ENCODE measurements at places on chromosomes 4 and X.
A peak's percentile ranks its signal among the peaks of the same experiment; 100 is the strongest.

DNA sequence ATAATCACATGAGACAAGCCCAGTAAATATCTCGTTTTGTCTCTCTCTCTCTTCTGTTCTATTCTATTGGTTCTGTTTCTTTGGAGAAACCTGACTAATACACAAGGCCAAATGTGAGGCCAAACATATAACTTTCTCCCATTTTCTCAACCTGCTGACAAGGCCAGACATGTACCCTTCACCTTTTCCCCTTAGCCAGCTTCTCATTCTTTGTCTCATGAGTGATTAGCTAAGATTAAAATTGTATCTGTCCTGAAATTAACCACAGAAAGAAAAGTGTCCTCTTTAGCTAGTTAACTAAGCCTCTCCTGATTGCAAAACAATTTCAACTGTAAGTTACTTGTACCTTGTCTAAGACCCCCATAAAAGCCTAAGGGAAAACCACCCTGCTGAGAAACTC, 18.5 kb upstream of the ADGRA3 start:
- no peak for DNase-seq

GRCh38 chr4:77043507-77044136, 32.2 kb downstream of the CCNI start:
- no peak for DNase-seq

GRCh38 chr4:93384241-93384640, 444.3 kb upstream of the ATOH1 start:
- no peak for DNase-seq

DNA sequence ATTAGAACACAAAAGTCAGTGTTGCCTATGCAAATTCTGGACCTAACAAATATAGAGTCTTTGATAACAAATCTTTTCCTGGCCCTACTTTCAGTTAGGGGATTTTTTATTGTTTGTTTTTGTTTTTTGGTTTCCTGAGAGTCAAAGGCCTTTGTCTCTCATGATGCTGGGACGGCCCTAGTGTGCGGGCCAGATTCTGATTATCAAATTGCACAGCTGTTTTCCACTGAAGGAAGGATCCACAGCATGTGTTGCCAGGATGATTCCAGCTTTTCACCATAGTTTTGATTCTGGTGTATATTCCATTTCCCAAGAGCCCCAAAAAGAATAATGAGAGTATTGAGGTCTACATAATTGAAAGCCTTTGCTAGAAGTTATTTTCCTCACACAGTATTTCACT, 248.2 kb downstream of the CAMK2D start:
- no peak for DNase-seq

- no peak for DNase-seq
These were observed 384.5 kb downstream of the RPA4 start for GRCh38 chrX:97268182-97268680.

DNA sequence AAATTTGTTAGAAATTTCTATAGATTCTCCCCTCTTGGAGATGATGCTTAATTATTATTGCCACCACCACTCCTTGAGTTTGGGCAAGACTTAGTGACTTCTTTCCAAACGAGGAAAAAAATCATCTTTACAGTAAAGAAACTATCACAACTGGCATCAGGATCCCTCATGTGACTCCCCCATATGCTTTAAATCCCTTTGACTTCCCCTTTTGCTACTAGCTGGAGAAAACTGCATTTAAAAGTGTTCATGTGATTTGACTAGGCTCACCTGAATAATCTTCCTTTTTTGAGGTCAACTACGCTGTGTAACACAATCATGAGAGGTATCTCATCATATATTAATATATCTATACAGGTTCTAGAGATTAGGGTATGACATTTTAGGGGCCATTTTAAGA, 30.3 kb upstream of the ENOX2 start:
- no peak for DNase-seq

- no peak for DNase-seq
These were observed 5.0 kb downstream of the MSX1 start for GRCh38 chr4:4864443-4864939.

DNA sequence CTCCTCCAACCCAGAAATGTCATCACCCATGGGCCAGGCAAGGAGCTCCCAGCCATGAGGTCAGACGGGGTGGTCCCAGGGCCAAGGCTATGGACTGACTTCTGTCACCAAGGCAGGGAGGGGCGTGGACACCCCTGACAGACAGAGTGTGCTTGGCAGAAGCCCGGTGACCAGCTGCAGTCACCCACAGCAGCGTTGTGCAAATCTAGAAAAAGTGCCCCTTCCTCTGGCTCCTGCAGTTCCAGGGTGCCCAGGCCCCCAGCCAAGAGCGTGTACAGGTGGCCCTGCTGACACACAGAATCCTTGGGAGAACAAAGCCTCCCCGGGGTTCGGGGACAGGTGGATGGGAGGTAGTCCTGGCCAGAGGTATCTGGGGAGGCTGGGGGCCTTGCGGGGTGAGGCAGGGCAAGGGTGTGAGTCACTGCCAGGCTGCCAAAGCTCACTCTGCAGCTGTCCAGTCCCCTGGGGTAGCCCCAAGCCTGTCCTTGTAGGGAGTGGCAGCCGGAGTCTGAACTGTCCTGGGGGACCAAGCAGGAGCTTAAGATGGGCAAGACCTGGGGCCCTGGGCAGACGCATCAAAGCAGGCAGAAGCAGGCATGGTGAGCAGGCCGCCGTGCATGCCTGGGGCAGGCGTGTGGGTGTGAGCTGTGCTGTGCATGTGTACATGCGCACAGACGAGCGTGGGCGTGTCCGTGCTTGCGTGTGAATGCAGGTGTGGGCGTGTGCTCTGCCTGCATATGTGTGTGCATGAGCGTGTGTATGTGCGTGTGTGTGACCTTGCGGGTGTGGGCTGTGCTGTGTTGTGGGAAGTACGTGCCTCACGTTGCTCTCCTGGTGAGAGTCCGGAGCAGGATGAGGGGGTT, 3.3 kb downstream of the MYL5 start:
- DNase-seq: peak; percentile 34

GRCh38 chrX:39907964-39908661, 189.6 kb downstream of the BCOR start:
- DNase-seq: no peak

DNA sequence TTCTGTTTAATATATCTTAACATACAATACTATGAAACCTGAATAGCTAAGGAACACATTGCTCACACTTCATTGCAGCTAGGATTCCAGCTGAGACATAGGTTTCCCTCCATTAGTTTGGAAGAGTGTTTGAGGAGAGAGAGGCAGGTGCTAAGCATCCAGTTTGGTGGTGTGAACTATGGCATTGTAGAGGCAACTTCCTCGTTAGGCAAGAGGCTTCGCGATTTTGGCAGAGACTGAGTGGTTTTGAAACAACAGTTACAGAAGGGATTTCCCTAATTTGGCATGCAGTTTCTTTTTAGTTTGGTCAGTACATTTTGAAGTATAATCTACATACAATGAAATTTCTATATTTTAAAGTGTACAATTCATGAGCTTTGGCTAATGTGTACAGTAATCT, 117.1 kb upstream of the BMP3 start:
- DNase-seq: no peak

- no peak for DNase-seq
These were observed 14.1 kb downstream of the HTRA3 start for GRCh38 chr4:8283631-8284121.

- DNase-seq: no peak
These were observed 245.9 kb upstream of the GIMD1 start for GRCh38 chr4:106614441-106614840.

DNA sequence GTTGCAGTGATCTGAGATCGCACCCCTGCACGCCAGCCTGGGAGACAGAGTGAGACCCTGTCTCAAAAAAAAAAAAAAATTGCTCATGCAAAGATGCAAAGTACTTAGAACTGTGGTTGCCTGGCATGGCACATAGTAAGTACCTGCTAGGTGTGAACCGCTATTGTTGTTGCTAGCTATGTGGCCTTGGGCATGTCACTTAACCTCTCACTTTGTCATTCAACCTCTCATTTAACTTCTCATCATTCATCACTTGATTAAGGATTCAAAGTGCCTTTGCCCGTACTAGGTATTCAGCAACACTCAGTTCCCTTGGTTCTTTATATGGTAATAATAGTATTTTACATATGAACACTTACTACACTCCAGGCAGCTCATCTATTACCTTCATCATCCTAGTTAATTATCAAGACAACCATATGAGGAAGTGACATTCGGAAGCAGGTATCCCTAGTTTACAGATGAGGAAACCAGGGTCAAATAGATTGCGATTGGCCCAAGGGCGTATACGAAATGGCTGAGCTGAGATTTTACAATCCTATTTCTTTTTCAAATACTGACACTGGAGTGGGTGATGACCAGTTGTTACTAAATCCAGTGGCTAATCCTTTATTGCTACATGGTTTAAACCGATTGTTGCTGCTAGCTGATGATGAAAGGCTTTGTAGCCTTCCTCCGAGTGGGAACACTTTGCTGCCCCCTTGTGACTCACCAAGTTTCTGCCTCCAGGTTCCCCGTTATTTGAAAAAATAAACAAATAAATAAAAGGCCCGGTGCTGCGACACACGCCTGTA, 28.8 kb upstream of the SOWAHD start:
- DNase-seq: peak; percentile 67

DNA sequence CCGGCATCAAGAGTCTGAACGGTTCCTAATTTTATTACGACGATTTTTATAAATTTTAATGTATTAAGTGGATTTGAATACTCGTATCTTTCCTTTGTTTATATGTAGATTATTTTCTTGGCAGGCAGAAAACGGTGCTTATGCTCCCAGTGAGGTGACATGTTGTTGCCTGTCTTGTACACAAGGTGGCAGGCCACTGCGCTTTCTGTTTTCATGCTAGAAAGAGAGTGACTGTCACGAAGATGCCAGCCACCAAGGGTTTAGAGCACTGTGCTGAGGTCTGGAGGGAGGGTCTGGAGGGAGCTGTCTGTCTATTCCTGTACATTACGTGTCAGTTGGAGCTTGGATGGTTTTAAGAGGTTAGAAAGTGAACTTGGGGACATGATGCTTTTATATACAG, 87.7 kb downstream of the SHROOM2 start:
- peak; percentile 44 for DNase-seq

DNA sequence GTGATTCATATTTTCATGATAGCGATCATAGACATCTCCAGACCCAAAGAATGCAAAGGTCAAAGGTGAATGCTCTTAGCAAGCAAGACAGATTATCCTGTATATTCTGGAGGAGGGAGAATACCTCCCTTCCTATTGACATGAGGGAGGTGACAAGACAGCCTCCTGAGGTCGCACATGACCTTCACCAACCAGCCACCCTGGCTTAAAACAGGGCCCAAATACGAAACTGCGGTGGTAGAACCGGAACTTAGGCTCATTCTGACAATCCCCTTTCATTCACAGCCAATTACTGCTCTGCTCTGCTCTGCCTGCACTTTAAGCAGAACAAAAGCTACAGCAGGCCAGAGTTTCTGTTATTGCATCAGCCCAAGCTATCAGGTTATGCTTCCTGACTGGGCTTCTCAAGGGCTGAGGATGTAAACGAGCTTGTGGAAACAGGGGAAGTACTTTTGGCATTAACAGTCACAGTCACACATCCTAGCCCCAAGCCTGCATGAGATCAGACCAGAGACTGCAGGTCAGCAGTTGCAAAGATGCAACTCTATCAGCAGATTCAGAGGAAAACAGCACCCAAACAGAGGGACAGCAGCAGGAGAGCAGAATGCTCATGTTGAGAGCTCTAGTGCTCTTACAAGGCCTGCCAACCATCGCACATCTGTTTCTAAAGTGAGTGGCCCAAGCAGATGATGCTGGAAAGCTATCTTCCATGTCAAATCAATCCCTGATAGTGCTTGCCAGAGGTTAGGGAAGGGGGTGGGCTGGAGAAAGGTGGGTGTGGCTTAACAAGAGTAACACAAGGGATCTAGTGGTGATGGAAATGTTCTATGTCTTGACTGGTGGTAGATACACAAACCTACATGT, 51.3 kb upstream of the MAP3K15 start:
- DNase-seq: peak; percentile 37

GRCh38 chr4:20760053-20760452, 59.8 kb downstream of the PACRGL start:
- DNase-seq: no peak

DNA sequence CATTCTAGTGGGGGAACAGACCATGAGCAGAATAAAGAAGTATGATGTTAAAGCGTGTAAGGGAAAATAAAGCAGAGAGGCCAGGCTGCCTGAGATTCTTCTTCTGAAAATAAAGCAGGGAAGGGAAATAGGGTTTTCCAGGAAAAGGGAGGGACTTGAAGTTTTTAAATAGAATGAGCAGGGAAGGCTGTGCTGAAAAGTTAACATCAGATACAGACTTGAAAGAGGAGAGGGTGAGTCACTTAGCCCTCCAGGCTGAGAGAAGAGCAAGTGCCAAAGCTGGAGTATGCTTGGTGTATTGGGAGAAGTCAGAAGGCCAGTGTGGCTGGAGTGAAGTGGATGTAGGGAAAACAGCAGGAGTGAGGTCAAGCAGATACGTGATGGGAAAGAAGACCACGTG, 10.0 kb upstream of the PLK4 start:
- DNase-seq: no peak

DNA sequence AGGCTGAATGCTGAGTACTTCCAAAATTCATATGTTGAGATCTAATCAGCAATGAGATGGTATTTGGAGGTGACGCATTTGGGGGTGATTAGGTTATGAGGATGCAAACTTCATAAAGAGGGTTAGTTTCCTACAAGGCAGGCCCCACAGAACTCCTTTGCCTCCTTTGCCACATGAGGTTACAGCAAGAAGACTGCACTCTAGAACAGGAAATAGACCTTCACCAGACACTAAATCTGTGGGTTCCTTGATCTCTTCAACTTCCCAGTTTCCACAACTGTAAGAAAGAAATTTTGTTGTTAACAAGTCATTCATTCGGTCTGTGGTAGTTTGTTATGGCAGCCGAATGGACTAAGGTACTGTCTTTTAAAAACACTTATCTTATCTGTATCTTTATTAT, 681.9 kb upstream of the HS3ST1 start:
- no peak for DNase-seq

- DNase-seq: no peak
These were observed 52.8 kb downstream of the NPFFR2 start for GRCh38 chr4:72084587-72085011.

DNA sequence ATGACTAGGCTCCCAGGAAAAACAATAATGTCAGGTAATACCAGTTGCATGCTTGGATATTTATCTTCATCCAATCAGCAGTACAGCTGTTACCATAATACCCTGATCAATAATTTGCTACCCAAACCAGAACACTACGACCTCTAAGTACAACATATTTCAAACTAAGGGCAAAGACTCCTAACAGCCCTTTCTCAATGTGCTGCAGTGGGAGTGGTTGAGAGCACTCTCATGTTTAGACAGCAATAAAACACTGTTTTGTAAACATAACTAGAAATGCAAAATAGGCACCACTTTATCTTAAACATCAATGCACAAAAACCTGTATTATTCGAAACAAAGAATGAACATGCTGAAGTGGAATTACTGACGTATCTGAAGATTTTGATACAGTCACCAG, 28.9 kb downstream of the PPARGC1A start:
- no peak for DNase-seq

- no peak for DNase-seq
These were observed 110.8 kb upstream of the PAQR3 start for GRCh38 chr4:79049840-79050540.

- no peak for DNase-seq
These were observed 15.4 kb upstream of the FAM9C start for GRCh38 chrX:13059637-13060499.

DNA sequence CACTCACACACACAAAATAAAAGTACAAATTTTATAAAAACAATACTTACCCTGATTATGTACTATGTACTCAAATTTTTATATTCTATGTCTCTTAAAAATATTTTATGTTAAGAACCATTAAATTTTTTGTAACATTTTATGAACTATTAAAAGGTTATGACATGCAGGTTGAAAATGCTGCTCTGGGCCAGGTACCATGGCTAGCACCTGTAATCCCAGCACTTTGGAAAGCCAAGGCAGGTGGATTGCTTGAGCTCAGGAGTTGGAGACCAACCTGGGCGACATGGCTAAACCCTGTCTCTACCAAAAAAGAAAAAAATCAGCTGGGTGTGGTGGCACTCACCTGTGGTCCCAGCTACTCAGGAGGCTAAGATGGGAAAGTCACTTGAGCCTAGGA, 29.4 kb upstream of the SPINK2 start:
- DNase-seq: no peak

All from stimulated activated CD4-positive, alpha-beta T cell treated with anti-CD3 and anti-CD28 coated beads, Interleukin-4, amount 100 ng/mL, for 24 hours (primary cell).